Stimulated activated CD8-positive, alpha-beta memory T cell treated with anti-CD3 and anti-CD28 coated beads, Interleukin-7, amount 100 ng/mL, for 1 hour (primary cell): ENCODE measurements at places on chromosomes 4 and X.

GRCh38 chr4:27194599-27195176, 334.0 kb downstream of the STIM2 start:
- DNase-seq: no peak

DNA sequence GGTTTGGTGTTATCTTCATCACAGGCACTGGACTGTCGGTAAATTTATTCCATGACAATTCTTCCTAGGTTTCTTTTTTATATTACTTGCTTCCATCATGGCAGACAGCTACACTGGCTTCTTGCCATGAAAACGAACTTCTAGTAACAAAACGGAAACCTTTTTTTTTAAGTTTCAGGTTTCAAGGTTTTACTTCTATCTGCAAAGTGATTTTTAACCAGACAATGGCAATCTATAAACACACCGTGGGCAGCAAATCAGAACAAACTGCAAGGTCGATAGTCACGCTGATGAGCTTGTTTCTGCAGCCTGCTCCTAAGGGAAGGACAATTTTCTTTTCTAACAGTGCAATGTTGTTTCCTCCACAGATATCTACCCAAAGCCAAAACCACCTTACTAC, 29.9 kb downstream of the XG start:
- DNase-seq: no peak

DNA sequence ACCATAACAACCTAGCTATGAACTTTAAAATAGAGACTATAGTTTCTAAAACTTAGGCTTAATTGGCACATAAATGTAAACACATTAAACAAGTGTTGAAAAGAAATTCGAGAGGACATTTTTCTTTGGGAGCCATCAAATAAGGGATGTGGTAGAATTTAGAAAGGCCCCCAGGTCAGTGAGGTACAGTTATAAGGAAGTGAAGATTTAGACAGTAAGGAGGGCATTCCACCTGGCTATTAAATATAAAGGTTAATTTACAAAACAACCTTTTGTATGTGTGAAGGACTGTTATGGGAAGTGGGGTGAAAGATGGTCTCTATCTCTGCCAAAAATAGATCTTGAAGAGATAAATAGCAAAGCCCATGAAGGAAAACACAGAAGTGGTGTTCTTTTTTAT, 83.9 kb downstream of the AFF1 start:
- DNase-seq: no peak

GRCh38 chrX:120559804-120560203, 958 bp downstream of the CUL4B start:
- DNase-seq: no peak

- DNase-seq: no peak
Measured at GRCh38 chr4:123363729-123364128, 32.9 kb upstream of the SPRY1 start.

DNA sequence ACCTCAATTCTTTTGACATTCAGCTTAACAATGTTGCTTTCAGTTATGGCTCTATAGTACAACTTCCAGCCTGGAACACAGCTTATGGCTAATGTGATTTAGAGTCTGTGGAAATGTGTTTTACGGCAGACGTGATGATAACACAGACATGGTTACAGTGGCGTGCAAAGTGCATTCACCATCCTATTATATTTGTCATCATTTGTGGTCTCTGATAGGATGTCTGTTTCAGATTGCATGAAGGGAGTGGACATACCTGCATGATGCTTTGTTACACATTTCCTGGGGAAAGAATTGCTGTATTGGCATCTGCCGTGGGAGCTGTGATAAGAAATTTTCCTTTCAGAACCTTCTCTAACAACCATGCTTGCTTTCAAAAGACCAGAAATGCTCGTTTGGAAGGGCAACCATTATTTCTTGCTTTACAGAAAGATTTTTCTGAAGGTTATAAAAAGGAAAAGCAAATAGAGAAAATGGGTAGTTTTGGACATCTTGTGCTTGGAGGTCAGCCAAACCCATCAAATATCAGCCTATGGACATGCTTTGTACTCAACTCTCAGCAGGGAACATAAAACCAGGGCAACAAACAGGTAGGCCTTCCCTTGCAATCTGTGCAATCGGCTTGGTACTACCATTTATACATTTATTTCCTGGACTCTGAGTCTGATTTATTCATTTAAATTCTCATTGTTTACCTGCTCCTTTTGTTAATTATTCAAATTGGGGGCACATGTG, 273.9 kb downstream of the TLL1 start:
- no peak for DNase-seq

- no peak for DNase-seq
Measured at GRCh38 chr4:11489453-11490083, 60.9 kb upstream of the HS3ST1 start.

GRCh38 chr4:139509727-139510410, 46.1 kb downstream of the SETD7 start:
- no peak for DNase-seq

DNA sequence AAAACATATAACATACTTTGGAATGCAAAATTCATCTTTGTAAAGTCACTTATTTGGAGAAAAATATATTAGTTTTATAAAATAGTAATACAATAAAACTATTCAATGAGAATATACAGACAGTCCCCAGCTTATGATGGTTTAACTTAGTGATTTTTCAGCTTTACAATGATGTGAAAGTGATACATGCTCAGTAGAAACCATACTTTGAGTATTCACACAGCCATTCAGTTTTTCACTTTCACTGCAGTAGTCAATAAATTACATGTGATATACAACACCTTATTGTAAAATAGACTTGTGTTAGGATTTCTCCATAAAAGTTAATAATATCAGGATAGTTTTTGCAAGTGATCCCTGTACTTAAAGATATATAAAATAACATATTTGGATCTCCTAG, 436.0 kb downstream of the CENPC start:
- DNase-seq: no peak

DNA sequence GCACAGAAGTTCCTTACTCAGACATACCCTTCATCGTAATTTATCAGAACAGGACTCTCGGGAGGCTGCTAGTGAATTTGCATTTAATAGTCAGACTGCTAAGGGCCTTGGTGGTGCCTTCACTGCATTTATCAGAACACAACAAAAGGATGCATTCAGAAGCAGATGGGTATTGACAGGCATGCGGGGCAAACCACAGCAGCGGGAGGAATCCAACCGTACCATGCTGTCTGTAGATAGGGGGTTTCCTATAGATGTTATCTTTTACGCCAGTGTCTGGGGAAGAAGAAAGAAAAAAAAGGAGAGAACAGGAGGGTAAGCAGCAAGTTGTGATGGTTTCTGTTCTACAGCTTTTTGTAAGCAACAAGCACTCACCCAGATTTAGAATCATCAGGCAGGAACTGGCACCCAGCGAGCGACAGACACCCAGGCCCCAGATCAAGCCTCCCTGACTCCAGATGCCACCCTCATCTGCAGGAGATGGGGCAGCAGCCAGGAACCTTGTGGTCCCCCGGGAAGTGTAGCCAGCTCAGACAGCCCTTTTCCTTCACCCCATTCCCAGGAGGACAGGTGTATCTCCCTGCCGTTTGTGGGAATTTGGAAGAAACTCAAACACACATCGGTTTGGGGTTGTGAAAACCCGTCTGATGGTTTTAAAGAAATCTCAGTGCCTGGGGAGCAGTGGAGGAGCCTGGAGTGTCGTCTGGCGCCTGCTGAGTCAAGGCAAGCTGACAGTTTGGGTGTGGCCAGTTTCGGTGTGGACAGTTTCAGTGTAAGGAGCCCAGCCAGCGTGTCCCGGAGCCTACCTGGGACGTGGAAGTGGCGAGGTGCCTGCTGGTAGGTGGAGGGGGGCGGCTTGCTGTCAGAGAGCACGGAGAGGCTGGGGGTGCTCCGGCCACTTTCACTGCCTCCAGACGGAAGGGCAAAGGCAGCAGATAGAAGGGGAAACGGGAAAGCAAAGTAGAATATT, 80.0 kb upstream of the AFAP1 start:
- DNase-seq: no peak

- no peak for DNase-seq
Measured at GRCh38 chr4:54118850-54119589, 19.1 kb downstream of the GSX2 start.

GRCh38 chr4:148170408-148171365, 271.5 kb downstream of the NR3C2 start:
- no peak for DNase-seq

GRCh38 chr4:30867427-30867826, 147.3 kb downstream of the PCDH7 start:
- no peak for DNase-seq

- DNase-seq: no peak
Measured at GRCh38 chrX:40099055-40099958, 1.5 kb upstream of the BCOR start.

DNA sequence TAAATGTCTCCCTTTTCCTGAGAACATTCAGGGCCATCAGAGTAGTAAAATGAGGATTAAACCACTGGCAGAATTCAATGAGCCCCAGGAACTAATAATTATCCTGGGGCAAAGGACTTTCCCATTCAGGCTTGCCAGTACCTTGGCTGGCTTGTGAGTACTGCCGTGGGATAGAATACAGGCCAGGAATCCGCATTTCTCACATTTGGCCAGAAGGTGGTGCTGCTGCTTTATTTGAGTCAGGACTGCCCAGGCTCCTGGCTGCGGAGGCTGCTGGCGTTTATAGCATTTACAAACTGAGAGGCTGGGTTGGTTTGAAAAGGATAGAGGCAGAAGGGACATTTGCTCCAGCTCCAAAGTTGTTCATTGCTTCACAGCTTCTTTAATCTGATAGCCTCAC, 91.4 kb downstream of the RTL9 start:
- peak; percentile 13 for DNase-seq

DNA sequence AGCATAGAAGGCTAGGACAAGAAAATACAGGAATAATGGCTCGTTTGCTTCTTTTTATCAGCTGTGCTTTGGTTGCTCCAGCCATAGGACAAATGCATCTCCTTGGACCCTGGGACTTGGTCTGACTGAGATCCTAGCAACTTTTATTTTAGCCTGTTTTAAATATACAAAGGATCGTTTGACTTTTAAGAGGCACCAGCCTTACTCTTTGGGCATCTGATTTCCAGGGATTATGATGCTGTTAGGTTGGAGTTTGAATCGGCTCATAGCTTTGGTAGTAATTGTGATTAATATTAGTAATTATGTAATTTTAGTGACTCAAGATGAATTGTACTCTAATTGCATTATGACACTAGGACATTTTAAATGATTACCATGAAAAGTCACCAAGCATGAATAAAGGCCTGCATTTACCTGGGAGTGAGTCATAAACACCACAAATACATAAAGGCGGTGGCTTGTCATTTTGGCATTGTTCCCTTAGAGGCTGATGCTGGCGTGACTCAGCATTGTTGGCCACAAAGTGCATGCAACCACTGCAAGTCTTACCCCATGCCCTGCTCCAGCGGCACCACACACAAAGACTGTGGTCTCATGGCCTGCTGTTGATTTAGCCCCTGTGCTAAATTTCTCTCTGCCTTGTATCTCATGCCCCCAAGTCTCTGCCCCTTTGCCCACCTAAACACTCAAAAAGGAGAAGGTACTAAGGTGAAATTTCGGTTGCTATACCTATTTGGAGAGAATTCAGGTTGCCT, 12.4 kb downstream of the GPAT3 start:
- DNase-seq: peak; percentile 18

DNA sequence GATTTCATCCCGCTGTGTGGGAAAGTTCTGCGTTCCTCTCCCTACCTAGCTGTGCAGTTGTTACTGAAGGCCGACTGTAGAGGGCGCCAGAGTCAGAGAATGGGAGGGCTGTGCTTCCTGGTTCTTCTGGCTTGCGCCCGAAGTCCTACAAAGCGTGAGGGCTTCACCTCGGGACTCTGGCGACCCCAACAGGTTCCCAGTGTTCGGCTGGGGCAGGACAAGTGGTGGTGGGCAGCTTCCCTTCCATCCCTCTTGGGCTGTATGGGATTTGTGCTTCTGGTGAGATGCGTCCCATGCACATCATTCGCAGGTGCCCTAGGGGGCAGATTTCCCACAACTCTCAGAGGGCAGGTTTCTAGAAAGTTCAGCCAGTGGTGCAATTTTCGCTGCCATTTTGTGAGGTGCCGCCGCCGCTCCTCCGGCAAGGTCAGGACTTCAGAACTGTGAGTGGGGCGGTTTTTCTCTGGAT, 27.3 kb downstream of the CT45A1 start:
- no peak for DNase-seq

DNA sequence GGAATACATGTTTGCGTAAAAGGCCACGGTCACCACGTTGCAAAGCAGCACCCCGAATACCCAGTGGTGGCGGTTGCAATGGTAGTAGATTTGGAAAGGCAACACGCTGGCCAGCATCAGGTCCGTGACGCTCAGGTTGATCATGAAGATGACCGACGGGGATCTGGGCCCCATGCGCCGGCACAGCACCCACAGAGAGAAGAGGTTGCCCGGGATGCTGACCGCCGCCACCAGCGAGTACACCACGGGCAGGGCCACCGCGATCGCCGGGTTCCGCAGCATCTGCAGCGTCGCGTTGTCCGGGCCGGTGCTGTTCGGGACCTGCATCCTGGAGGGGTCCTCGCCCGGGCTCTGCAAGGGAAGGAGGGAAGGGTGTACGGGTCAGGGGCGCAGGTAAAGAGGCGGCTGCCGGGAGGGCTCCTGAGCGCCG, 13.5 kb upstream of the ASMTL start:
- DNase-seq: no peak

DNA sequence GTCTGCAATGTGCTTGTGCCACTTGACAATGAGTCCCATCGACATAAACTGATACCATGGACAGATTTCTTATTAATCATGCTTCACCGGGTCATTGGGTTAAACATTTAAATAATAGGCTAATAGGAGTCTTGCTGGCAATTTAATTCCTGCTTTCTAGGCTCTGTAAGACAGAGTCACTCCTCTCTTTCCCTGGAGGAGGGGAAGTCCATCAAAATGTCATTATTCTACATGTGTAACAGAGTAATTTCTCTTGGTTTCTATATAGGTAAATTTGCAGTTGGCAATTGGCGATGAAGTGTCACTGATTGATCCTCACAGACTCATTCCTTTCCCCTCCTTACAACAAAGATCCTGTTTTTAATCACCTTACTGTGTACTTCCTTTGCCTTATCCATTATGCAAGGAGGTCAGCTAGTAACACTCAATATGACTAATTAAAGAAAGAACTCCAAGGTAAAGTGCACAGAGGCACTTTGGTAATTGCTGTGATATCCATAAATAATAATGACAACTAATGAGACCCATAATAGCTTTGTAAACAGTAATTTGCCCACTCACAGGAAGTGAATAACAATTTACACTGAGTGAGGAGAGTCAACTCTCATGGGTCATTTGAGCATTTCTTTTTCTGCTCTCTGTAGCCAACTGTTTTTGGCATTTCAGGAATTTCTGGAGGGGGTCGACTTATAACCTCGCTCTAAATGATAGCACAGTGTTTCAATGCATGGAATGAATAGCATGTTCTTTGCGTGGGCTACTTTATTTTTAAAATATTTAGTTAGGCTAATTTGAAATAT, 184.0 kb downstream of the UGT8 start:
- no peak for DNase-seq

GRCh38 chr4:16264798-16265197, 38.5 kb upstream of the TAPT1 start:
- DNase-seq: no peak

- DNase-seq: no peak
Measured at GRCh38 chr4:46388857-46389256, 1.1 kb downstream of the GABRA2 start.

- no peak for DNase-seq
Measured at GRCh38 chr4:146633471-146633800, 5.3 kb upstream of the POU4F2 start.

- no peak for DNase-seq
Measured at GRCh38 chr4:138696058-138696457, 319.5 kb upstream of the NOCT start.
